ENCODE measurements at places on chromosomes 2 and 18.

DNA sequence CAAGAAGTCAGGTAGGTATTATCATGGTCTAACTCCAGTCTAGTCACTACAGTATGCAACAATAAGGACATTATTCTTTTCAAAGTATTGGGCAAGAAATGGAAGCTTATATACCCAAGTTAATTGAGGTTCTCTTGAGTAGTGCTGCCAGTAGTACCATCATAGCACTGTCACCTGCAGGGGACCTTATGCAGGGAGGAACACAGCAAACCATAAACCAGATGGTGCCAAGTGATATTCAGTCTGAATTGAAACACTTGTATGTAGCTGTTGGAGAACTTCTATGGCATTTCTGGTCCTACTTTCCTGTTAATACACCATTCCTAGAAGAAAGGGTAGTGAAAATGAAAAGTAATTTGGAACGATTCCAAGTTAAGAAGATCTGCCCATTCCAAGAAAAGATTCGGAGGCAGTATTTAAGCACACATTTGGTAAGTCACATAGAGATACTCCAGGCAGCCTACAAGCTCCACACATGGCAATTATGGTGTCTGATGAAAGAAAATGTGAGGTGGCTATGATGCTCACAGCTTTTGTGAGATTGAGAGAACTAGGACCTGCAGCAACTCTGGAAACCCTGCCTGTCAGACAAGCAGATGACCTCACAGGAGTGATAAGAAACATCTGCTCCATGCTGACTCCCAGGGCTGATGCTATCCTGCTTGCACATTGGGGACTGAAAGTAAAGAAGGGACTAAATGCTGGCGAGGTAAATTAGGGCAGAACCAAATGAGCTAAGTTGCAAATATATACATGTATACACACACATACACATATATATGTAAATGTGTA lies 174.7 kb downstream of the MC4R start:
- DNase-seq, result no peak

- no peak for DNase-seq
Measured at GRCh38 chr18:44848644-44849335, 168.1 kb downstream of the SETBP1 start.

DNA sequence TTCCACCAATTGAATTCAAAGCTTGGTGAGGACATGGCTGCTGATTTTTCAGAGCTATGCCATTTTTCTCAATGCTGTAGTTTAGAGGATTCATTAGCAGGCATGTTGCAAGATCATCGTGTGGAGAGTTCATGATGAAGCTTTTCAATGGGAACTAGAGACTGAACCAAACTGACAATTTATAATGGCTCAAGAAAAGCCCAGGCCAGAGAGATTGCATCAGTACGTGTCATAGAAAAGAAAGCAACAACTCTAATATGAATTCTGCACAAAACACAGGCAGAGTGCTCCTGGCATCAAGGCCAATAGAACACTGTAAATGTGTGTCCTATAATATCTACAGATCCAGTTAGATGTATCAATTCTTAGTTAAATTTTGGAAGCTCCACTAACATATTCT lies 477.6 kb downstream of the LRP1B start:
- no peak for DNase-seq

DNA sequence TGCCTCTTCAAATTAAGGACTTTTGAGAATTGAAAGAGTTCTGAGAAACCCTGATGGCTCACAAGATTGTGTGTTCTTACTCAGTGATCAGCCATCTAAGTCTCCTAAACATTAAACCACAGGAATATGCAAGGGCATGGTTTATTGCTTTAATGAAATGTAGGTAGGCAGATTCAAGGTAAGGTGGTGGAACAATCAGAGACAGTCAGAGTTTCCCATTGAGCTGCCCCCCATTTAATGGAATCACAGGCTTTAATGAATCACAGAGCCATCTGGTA lies 107.8 kb upstream of the LRATD1 start:
- DNase-seq, result no peak

- no peak for DNase-seq
Measured at GRCh38 chr18:52667463-52668065, 327.6 kb downstream of the DCC start.

- no peak for DNase-seq
Measured at GRCh38 chr2:201759567-201759966, 21.2 kb downstream of the ALS2 start.

DNA sequence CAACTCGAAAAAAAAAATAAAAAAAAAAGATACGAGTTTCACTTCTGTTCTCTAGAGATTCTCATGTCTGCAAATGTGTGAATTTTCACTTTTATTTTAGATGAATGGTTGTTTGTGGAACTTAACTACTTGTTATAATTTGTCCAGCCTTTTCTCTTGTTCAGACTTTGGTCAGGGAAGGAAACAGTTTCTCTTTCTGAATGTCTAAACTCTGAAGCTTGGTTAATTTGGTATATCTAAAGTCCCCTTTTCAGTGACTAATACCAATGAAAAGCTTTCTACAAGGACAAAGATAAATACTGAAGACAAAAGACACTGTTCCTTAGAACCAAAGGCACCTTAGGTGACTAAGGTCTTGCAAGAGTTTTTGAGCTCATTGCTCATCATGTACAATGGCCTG lies 144.4 kb upstream of the PIEZO2 start:
- no peak for DNase-seq

DNA sequence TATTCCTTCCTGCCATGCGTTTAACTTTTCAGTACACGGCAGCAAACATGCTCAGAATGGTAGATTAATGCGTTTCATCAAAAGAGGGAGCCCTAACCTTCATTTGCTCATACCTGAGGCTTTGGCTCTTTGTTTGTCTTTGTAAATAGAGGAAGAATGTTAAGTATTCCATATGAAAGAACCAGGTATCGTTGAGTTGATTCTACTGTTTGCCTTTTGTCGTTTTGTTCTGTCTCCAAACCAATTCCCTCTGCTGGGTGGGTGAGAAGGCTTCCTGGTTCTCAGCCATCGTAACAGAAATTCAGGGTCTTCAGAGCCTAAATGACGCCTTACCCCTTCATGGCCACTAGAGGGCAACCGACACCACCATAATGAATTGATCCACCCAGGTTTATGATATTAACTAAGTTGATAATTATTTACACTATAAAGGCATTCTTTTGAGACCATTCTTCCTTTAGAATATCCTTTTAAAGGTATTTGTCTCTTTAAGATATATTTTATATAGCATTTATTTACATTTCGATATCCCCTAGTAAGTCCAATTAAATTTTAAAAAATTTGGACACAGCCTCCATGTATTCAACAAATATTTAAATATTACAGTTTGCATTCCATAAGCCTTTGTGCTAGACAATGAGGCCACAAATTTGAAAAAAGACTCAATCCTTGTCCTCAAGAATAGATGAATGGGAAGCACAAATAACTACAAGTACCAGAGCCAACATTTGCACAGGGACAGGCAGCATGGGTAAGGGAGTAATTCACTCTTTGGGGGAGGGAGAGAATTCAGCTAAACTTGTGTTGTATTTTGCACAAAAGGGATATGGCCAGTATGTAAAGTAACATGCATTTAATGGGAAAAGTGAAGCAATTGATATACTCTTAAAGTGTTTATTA lies 48.1 kb downstream of the TIMM21 start:
- DNase-seq, result peak; percentile 86

GRCh38 chr2:222296911-222297599 lies 1.7 kb downstream of the PAX3 start:
- peak; percentile 70 for DNase-seq

DNA sequence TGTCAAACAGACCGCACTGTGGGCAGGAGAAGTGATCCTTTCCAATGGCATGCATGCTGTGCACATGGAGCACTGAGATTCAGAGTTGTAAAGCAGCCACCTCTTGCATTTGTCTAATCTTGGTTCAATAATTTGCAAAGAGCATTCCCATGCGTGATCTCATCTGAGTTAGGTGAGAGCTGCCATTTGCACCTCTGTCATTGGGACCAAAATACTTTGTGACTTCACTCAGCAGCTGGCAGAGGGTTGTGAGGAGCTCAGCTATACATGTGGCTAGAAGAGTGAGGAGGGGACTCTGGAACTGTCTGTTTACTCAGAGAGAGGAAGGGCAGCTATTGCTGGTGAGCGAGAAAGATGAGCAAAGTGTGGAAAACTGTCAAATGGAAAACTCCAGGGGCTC lies 265.1 kb upstream of the TNP1 start:
- DNase-seq, result no peak

DNA sequence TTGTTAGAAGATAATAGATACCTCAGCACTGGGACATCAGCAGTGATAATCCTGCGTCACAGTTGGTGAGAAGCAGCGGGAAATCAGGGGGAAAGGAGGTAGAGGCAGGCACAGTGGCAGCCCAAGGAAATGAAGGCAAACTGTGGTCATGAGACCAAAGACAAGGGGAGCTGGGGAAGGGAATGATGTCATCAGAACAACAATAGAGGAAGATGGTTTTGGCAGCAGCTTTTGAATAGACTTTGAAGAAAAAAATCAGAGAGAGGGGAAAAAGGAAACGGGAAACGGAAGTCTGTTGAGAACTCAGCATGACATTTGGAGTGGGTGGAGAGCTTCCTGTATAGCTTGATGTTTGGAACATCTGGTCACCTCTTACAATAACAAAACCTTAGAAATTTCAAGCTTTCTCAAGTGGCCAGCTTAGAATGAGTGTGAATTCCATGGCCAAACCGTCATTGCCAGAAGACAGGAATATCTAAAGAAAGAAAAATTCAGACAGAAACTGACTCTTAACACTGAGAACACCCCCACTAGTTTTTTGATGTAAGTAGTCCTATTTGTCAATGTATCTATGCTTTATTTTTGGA lies 18.4 kb upstream of the YES1 start:
- DNase-seq, result peak; percentile 17

- no peak for DNase-seq
Measured at GRCh38 chr2:98454073-98454472, 9.4 kb downstream of the INPP4A start.

DNA sequence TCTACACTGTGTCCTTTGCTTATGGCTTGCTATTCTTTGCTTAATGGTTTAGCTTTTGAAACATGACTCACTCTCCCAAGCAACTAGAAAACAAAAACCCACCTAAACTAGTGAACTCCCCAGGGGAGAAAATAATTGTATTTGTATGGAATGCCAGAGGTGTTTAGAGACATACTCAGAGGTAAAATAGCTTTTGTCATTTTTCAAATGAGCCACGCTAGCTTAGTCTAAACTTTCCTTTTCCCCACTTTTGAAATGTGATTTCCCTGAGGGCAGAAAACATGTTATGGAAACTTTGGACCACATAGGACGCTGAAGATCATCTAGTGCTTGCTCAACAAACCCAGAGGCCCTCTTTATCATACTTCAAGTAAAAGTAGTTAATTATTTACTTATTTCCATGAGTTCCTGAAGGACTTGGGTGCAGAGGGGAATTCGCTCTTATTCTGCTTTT lies 16.5 kb upstream of the CYTIP start:
- DNase-seq, result no peak

DNA sequence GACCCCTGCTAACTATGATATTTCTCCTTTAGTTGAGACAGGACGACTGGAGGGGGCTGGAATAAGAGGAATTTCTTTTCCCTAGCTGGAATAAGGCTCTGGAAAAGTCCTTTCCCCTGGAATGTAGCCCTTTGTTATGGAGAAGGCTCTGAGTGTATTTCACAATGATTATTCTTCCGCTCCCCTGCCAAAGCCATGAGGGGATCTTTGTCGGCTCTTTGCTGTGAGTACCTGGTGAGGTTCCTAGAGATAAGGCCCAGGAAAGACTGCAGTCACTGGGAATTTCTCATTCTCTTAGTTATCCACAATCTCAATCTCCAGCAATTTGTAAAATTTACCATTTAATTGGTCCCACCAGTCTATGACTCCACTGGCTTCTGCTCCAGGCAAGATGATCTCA lies 340.2 kb upstream of the HNRNPA3 start:
- DNase-seq, result no peak

GRCh38 chr2:222760301-222760897 lies 88.9 kb downstream of the MOGAT1 start:
- no peak for DNase-seq

GRCh38 chr2:69057660-69058059 lies 44.7 kb downstream of the ANTXR1 start:
- DNase-seq, result no peak

- DNase-seq, result peak; percentile 67
Measured at GRCh38 chr2:199469514-199470360, 12.0 kb upstream of the SATB2 start.

- DNase-seq, result no peak
Measured at GRCh38 chr2:151363709-151364108, 6.3 kb downstream of the TNFAIP6 start.

DNA sequence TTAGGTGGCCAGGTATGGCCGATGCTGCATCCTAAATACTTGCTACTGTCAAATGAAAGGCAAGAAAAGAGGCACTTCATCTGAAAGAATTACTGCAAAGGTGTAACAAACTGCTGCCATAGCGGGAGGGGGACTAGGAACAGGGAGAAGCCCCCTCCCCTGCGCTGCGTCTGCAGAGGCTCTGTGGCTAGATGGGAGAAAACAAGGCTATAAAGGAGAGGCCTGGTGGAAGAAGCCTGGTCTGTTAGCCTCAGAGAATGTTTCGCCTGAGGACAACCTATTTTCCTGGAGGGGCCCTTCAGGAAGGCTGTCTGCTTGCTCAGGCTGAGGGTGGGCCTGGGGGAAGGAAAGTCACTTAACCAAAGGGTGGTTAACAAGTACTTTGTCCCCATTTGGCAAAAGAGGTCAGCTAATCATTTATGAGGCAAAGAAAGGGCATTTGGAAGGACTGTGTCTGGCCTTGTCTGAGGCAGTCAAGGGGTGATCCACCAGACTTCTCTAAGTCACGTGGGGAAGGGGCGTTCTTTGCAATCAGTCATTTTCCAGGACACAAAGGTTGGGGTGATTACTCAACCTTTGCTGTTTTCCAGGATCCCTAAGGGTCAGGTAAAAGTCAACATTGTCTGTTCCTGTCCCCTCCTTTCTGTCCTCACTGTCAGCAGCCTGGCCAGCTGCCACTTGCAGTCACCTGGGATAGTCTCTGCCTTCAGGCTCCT lies 103.0 kb upstream of the TMEM200C start:
- no peak for DNase-seq

GRCh38 chr2:136106505-136106904 lies 11.4 kb downstream of the CXCR4 start:
- no peak for DNase-seq

- no peak for DNase-seq
Measured at GRCh38 chr2:238494573-238494961, 67.8 kb downstream of the ASB1 start.

DNA sequence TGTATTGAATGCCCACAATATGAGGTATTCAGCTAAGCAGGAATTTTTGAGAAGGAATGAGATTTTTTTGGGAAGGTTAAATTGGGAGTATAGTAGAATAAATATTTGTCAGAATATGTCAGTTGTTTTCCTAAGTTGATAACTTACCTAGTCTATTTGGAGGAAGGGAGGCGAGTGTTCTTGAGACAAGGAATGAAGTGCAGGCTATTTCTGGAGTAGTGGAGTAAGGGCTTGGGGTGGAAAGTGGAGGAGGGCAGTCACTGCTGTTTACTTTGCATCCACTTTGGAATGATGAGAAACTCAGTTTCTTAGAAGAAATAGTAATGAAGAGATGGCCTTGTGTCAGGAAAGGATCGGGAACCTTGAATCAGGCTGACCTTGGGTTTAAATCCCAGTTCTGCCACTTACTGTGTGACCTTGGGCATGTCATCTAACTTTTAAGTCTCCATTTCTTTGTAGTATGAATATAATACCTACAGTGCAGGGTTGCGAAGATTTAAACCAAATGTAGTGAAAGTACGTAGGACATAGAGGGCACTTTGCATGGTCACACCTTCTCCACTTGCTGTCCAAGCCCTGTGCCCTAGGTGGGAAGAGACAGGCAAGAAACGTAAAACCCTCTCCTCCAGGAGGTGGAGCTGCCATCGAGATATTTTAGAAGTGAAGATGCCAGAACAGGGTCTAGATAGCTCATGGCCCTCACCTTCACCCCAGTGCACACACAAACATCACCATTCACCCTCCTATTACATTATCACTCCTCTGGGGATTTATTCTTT lies 25.2 kb upstream of the CYP27A1 start:
- DNase-seq, result no peak

Data from retina (tissue), 1 donor.